ENCODE measurements at places on chromosomes 11 and 22. TPM values are rescaled to one million over a fixed set of nuclear protein-coding genes. Genes with fewer than 3 reads are reported as not detected.

GRCh38 chr11:130897262-130898182 is 18.8 kb downstream of the SNX19 start:
- DNase-seq: no peak

BTBD10 gene
- 102 TPM for total RNA-seq

PLCB3 gene
- total RNA-seq: 9.2 TPM

- no peak for DNase-seq
Observed at GRCh38 chr22:44505796-44506354, 7.8 kb upstream of the RTL6 start.

DNA sequence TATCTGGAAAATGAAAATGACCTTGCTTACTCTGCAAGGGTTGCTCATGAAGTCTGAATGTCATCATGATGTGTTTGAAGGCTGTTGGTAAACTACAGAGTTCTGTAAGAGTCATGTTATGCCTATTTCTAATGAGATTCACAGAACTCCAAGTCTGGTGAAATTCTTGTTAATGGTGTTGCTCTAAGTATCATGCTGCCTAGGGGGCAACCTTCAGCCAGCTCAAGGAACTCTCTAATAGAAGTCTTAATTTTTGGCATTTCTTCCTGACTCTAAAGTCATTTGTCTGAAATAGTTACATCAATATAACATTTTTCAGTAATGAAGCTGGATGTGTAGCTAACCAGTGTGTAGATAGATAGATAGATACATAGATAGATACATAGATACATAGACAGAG is 302.8 kb downstream of the FAT3 start:
- DNase-seq: no peak

DNA sequence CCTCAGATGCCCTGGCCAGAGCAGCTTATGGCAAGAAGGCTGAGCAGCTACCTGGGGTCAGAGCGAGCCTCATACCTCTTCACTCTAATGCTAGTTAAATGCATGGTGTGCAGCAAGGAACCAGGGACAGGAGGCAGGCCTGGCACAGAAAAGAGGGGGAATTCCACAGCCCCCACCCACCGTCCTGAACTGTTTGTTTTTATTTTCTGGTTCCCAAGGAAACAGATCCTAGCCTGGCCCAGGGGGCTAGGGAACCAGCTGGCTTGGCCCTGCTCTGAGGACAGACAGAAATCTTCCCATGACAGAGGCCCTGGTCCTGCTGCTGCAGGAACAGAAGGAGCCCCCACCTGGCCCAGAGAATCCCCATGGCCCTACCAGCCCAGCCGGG is 40.4 kb downstream of the SLCO2B1 start:
- no peak for DNase-seq

- DNase-seq: no peak
Observed at GRCh38 chr11:62433904-62434276, 15.1 kb downstream of the SCGB1A1 start.

GRCh38 chr11:103863497-103863896 is 172.9 kb upstream of the DDI1 start:
- no peak for DNase-seq

ELMOD1 gene
- total RNA-seq: 47.8 TPM

DNA sequence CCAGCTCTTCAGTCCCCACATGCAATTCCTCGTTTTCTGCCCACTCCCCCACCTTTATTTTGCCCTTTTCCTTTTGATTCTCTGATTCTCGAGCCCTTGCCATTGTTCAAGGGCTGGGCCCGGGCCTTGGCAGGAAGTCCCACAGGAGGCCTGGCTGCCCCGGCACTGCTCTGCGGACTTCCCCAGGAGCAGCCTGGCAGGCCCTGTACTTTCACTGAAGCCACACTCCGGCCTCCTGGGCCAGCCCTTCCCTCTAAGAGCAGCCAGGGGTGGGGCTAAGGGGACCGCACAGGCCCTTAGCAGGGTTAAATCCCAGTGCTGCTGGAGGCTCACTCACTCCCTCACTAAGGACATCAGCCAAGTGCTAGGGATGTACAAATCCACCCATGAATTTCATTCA is 4.1 kb downstream of the LRRC32 start:
- no peak for DNase-seq

DNA sequence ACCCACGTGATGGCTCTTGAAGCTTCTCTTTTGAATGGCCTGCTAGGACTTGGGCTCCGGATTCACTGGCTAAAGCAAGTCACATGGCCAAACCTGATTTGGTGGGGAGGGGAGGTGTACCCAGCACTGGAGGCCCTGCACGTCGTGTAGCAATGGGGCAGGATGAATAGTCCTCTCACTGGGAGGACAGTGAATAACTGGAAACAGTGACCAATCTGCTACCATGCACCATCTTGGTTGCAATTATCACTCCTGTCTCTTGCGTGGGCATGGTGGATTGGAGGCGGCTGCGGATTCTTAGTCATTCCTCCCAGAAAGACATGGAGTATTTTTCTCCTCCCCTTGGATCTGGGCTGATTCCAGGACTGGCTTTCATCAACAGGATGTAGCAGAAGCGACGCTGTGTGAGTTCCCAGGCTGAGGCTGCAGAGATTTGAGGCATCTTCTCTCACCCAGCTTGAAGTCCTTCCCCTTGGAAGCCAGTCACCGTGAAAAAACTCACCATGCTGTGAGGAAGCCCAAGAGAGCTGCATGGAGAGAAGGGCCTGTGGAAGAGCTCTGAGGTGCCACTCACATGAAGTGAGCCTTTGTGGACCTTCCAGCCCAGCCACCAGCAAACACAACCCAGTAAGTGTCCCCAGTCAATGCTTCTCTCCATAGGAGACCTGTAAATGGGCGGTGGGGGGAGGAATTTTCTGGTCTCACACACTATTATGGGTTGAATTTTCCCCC is 70.4 kb downstream of the IGLL1 start:
- no peak for DNase-seq
